CD4-positive, alpha-beta T cell treated with Interleukin-12 subunit alpha and Interleukin-12 subunit beta, for 1 hour (primary cell): ENCODE measurements at places on chromosomes 6 and 20.

DNA sequence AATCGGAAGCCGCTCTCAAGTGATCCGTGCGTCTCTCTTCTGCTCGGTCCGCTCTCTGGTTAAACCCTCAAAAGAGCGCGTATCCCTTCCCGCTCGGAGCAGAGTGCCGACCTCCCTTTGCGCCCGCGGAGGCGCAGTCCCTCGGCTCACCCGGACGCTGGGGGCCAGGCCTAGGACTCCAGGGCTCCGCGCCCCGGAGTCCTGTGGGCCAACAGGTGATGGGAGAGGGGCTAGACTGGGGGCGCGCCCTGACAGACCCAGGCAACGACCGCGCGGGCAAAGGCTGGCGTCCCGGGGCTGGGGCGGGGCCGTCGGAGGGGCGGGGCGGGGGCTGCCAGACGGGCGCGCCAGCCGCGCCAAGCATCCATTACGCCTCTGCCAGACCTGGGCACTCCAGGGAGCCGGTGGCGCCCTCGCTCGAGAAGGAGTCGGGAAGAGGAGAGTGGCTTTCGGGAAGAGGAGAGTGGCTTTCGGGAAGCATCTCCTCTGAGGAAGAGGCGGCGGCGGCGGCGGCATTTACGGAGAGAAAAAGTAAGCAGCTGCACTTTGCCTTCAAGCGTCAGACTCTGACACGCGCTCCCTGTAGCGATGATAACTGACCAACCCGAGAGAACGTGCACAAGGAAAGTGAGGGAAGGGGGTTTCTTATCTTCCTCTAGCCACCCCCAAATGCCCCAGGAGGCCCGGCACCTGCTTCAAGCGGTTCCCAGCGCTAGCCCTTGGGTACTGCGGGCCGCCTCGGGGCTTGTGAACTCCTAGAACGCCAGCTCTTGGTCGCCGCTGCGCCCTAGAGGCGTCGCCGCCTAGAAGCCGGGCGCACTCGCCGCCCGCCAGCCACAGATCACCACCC lies 2.6 kb downstream of the EPHA7 start:
- DNase-seq, result no peak

DNA sequence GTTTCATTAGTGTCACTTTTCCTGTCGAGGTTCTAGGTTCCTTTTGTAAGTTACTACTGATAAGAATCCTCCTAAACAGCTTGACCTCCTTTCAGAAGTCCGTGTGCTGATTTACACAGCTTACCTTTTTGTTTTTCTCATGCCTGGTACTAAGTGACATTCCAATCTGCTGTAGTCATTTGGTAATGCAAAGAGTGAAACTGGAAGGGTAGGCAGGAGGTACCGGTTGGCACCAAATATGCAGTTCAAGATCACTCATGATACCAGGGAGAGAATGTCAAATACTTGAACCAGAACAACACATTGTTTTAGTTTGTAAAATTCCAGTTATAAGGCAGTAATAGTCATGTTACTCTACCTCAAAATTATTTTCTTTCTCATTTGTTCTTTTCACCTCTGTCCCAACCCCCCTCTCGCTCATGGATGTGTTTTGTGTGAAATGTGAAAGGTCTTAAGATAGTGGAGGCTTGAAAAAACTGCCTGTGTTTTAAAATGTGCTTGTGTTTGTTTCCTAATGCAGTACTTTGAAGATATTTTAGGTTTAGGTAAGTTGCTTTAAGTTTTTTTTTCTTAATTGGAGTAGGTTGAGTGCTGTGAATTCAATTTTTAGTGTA lies 23.2 kb downstream of the AFDN start:
- no peak for DNase-seq

DNA sequence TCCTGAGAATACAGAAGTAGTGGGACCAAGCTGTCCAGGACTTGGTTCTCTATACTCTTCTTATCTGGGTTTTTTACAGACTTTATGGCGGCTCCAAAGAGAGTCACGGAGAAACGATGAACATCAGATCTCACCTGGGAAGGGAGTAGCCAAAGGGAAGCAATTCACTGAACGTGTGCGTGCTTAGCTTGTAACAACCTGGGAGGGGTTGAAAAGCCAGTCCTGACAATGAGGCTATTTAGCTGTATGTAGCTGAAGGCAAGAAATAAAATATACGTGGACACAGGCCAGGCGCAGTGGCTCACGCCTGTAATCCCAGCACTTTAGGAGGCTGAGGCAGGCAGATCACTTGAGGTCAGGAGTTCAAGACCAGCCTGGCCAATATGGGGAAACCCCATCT lies 18.2 kb upstream of the RBL1 start:
- no peak for DNase-seq

GRCh38 chr6:51415501-51415900 lies 596.8 kb downstream of the TFAP2B start:
- DNase-seq, result no peak

DNA sequence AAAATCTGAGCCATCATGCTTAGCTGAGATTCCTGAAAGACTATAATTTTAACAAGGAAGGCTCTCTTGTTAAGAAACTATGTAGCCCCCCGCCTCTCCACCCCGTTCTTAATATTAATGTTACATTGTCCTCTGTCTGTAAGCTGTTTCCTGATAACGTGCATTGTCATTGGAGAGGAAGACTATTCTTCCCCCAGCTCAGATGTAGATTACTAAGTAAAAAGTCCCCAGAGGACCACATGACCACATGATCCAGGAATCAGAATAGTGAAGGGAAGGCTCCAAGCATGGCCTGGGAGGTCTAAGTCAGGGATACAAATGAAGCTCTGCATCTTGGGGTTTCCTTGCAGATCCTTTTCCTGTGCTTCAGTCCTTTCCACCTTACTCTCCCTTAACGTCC lies 106.4 kb downstream of the JARID2 start:
- DNase-seq, result no peak

GRCh38 chr6:166289207-166290060 lies 18.8 kb downstream of the PRR18 start:
- no peak for DNase-seq

GRCh38 chr6:156719720-156720563 lies 57.2 kb upstream of the ARID1B start:
- DNase-seq, result peak; percentile 73

DNA sequence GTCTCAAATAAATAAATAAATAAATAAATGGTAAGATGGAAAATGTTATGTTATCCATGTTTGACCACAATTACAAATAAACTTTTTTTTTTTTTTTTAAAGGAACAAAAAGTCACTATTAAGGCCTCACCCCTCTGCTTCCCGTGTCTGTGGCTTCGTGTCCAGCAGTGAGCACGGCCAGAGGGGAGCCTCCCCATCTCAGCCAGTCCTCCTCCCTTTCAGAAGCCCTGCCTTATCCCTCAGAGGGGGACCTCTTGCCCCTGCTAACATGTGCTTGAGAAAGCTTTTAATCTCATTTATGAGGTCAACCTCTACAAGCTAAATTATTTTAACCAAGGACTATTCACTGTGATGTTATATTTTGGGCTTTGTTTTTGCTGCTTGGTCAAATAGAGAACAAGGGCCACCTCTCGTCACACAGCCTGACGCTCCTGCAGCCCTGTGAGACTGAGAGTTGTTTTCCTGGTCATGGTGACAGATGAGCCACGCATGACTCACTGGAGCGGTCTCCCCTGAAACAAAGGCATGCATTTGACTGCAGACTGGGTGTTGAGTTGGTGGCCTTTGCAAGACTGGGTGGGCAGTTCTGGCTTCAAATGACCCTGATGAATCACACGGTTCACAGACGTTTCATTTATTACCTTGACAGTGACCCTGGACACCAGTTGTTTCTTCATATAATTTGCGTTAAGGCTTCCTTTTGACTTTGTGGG lies 131.8 kb downstream of the TIAM2 start:
- no peak for DNase-seq

DNA sequence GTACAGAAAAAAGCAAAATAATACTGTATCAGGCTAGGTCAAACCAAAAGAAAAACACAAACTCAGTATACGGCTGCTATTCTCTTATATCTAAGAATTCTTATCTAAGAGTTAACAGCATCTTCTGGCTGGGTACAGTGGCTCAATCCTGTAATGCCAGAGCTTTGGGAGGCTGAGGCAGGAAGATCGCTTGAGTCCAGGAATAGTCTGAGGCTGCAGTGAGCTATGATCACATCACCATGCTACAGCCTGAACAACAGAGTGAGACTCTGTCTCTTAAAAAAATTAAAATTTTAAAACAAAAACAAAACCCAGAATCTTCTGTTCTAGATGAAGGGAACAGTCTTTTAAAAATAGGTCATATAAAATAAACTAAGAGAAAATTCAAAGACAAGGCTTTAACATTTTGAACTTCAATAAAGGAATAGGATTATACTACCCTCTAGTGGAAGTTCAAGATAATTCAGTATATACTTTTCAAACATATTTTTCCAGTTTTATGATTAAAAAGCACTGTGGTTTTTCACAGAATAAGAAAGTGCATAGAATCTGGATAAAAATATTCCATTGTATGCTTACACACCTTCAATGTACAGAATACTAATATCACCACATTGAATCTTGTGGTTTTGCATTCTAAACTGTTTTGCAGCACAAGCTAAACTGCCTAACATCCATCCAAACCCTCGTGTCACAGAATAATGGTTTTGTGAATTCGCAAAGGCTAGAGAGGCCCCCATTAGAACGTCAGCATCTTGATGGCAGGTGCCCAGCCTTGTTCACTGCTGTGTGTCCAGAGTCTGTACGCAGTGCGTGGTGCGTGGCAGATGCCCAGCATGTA lies 39.3 kb downstream of the DTNBP1 start:
- peak; percentile 8 for DNase-seq

DNA sequence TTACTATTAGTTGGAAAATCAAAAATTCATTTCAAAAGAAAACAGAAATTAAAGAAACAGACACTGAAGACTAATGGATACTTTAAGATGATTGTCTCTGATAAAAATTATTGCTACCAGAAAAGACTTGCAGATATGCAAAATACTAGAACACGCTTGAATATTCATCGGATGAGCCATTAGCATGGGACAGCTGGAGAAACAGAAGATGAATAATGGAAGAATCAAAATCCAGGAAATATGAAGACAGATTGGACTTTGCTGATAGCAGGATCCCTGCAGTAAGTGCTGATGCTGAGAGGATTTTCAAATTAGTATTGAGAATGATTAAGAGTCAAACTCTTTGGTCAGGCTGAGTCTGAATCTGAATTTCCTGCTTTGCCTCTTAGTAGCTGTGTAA lies 169.4 kb downstream of the EYS start:
- DNase-seq, result no peak

- no peak for DNase-seq
These were observed 3.4 kb downstream of the ZNF512B start for GRCh38 chr20:63966172-63966943.

DNA sequence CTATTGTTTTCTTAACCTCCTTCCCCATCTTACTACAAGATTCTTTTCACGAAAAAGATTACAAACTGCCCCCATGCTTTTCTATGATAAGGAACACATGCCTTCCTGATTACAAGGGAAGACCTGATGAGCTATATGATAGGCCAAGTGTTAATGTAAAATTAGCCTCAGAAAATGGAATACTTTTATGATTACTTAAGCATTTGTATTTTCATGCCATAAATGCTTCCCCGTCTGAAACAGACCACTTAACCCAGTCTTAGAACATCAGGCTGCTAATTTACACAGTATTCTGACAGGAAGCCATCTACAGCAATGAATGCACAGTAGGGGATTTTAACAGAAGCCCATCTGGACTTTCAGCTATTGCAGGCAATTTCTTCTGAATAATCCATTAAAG lies 274.9 kb downstream of the HAO1 start:
- DNase-seq, result no peak

DNA sequence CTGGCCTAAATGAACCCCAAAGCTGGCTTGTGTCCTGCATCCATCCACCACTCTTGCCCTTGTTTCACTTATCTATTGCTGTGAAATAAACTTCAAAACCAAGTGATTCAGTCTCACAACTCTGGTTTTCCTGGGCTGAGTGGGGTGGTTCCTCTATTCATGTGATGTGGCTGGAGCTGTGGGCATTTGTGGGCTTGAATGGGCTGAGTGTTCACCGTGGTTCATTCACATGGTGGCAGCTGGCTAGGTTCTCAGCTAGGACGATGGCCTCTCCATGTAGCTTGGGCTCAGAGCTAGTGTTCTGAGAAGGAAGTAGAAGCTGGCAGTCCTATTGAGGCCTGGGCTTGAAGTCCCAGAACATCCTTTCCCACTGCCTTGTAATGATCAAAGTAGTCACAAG lies 30.4 kb downstream of the FKBP1A start:
- DNase-seq, result no peak

GRCh38 chr20:12276011-12276673 lies 358.4 kb downstream of the BTBD3 start:
- DNase-seq, result no peak

GRCh38 chr6:7268816-7269555 lies 44.0 kb downstream of the SSR1 start:
- no peak for DNase-seq
